ENCODE measurements at places on chromosomes 16 and 17.

- no peak for DNase-seq
Observed at GRCh38 chr16:396605-397004, 394 bp upstream of the NME4 start.

DNA sequence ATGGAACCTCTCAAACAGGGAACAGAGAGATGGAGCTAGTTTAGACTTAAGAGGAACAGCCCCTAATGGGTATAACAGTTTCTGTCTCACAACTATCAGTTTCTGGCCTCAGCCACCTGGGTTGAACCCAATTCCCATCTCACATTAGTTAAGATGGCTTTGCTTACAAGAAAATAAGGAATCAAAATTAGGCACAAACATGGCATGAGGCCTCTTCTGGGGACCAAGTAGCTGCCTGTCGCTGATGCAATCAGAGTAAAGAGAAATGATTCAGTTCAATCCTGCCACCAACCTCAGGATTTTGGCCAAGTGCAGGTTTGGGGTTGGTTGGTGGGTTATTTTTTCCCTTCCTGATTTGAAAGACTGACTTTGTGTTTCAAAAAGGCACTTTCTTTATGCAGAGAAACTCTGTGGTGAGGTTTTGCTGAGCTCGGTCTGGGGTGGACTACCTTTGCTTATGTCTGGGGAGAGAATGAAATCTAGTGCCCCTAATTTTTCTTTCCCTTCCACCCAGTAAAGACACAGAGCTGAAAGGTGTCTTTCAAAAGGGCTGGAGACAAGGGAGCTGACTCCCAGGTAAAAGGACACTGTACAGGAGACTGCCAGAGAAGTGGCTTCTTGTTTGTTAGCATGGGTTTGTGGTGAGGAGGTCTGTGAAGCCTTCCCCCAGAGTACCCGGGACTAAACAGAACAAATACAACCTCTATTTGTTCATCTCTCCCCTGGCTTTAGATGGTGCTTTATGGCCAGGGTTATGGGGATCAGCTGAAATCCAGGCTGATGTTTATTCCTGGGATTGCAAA lies 44.8 kb upstream of the NFAT5 start:
- peak; percentile 21 for DNase-seq

DNA sequence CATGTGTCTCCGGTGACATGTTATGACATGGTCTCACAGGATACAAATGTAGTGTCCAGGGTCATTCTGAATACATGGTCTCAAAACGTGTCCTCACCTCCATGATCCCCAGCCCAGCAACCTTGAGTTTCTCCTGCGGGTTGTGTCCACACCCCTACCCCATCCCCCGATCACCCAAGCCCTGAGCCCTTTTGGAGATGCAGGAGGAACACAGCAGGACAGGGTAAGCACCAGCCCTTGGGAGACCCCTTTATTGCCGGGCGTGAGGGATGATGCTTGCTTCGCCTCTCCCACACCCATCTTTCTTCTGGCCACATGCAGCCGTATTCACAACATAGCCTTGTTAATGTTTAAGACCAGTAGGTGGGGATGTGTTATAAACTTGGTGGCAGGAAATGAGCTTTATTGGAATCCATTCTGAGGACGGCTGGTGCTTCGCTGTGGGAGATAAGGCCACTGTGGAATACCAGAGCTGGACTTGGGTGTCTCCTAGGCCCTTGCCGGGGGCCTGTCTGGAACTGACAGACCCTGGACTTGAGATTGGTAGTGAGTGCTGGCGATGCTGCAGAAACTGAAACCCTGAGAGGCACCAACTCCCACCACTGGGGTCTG lies 5.5 kb downstream of the TMEM132E start:
- no peak for DNase-seq

DNA sequence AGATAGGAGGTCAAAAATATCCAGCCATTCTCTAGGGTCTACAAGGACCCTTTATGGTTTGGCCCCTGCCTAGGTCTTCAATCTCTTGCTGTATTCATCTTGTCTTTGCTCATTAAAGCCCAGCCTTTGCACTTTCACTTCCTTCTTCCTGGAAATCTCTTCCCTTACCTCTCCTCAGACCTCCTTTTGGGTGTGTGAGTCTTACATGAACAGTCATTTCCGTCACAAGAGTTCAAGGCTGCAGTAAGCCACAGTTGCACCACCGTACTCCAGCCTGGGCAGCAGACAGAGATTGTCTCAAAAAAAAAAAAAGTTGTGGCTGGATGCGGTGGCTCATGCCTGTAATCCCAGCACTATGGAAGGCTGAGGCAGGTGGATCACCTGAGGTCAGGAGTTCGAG lies 6.0 kb upstream of the ATP1B2 start:
- DNase-seq, result no peak

- no peak for DNase-seq
Observed at GRCh38 chr17:81956607-81957589, 4.1 kb downstream of the NOTUM start.

DNA sequence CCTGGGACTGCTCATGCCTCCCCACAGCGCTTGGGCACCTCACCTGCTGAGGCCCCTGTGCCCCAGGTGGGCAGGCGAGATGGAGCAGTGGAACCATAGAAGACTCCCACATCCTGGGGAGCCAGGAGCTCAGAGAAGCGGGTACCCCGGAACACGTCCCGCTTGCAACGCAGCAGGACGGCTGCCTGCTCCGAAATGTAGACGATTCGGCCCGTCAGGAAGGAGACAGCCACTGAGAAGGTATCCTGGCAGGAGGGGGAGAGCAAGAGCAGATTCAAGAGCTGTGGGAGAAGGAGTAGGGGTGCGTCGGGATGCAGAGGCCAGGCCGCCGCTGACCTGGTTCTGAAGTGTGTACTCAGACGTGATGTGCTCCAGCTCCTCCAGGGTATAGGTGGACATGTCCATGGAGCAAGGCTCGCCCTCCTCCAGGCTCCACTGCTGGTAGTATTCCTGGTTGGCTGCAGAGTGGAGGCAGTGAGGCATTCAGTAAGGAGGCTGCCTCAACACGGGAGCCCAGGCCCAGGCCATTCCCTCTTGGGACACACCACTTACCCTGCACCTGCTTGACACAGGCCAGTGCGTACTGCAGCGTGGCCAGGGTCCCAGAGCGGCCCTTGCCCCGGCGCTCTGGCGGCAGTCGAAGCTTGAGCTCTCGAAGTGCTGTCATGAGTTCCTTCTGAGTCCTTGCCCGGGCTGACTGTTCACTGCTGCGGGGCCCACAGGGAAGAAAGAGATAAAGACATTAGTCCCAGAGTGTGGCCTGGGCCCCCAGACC lies 2.6 kb downstream of the PER1 start:
- DNase-seq, result no peak

DNA sequence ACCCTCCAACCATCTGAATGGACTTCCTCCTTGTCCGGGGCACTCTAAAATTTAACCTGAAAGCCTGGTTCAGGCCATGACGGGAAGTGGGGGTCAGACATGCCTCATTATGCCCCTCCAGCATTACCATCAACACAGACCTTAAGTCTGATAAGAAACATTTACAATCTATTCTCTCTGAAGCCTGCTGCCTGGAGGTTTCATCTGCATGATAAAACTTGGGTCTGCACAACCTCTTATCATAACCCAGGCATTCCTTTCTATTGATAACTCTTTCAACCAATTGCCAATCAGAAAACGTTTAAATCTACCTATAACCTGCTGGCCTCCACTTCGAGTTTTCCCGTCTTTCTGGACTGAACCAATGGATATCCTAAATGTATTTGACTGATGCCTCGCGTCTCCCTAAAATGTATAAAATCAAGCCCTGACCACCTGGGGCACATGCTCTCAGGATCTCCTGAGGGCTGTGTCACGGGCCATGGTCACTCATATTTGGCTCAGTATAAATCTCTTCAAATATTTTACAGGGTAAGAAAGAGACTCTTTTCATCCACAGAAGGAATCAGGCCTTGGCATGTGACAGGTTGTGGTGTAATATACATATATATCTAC lies 45.6 kb downstream of the LYRM1 start:
- no peak for DNase-seq

DNA sequence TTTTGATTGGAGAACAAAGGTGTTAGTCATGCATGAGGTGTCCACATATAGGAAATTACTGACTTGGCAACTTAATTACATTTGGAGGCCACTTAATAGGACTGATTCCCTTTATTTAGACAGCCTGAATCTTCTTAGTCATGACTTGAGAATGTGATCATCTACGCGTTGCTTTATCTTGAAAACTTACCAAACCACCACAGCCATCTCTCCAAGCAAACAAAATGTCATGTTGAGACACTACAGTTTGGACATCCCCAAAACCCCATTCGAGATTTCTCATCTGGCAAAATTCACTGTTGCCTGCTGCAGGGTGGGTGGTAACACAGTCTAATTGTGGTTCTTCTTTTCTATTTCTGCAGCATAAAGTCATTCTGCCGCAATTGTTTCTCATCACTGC lies 176.5 kb upstream of the CDH5 start:
- no peak for DNase-seq

GRCh38 chr17:67051837-67052236 lies 7.5 kb downstream of the CACNG1 start:
- no peak for DNase-seq

DNA sequence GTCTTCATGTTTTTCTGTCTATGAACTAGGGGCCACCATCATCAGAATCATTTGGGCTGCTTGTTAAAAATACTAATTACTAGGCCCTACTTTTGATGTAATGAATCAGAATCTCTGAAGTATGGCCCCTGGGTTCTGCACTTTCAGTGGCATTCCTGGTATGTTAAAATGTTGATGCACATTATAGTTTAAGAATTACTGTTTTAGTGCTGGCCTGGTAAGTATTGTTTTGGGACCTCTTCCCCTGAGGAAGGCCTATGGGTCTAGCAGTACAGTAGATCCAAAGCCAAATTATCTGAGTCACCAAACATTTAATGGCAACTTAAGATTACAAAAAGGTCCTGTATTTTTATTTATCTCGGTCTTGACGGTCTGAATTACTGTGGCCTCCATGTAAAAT lies 58.8 kb downstream of the AP2B1 start:
- DNase-seq, result no peak

- peak; percentile 75 for DNase-seq
Observed at GRCh38 chr16:525520-526180, 1.9 kb upstream of the CAPN15 start.

- no peak for DNase-seq
Observed at GRCh38 chr17:68829211-68829610, 126.0 kb downstream of the ABCA8 start.

DNA sequence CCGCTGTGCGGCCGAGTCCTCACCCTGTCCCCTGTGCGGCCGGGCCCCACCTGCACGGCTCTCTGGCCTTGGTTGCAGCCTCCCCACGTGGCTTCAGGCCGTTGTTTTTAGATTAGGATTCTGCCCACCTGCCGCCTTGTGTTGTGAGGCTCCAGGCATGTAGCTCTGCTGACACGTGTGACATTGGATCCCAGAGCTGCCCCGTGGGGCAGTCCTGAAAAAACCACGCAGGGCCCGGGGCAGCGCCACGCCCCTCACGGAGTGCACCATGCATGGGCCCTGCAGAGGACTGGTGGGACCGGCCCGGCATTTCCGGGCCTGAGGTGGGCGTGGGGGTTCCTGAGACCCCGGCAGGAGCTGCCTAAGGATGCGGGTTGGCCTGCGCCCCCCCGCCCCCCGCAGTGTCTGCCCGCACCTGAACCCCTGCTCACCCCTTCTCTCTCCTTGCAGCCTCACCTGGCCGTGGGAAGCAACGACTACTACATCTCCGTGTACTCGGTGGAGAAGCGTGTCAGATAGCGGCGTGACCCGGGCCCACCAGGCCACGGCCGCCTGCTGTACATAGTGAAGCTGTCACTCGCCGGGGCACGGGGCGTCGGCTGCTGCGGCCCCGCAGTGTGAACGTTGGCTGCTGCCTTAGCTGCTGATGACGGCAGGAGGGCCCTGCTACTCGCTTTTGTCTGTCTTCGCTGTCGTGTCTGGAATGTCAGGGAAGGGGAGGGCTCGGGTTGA lies 27.7 kb upstream of the CHMP6 start:
- DNase-seq, result no peak

DNA sequence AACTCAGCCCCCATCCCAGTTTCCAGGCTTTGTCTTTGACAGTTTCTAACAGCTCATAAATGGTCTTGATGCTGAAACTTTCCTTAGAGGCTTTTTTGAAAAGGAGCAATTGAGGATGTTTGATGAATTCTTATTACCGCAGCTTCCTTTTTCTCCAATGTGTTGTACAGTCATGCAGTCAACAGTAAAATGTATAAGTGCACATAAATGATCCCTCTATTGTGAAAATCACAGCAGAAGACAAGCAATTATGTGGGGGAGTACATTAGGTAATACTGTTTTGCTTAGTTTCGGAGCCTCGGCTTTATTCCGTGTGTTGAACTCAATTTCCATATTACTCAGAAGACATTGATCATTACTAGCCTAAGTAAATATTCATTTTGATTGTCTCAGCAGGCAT lies 673.7 kb downstream of the CDH8 start:
- DNase-seq, result no peak
